Fibroblast of gingiva (primary cell): ENCODE measurements at places on chromosomes 4 and X.

- peak; percentile 27 for DNase-seq
These were observed 28.4 kb upstream of the TNIP3 start for GRCh38 chr4:121192480-121192879.

- no peak for DNase-seq
These were observed 95.0 kb upstream of the UBQLN2 start for GRCh38 chrX:56468441-56468840.

GRCh38 chr4:47852136-47852535 is 14.3 kb upstream of the CORIN start:
- peak; percentile 90 for DNase-seq

DNA sequence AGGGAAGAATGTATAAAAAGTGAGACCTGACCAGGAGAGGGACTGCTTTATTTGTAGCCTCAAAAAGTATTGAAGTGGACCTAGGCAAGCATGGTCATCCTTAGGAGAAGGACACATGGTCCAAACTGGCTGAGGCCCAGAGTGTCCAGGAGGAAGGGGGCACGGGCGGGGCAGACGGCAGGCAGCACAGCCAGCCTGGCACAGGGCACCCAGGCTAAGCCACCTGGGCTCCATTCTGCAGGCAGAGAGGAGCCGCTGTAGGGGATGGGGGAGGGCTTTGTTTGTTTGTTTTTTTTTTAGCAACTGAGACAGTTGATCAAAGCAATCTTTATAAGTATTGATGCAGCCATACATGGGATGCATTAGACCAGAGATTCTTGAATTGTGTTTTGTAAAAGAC is 188.6 kb downstream of the PRDM5 start:
- DNase-seq: no peak

DNA sequence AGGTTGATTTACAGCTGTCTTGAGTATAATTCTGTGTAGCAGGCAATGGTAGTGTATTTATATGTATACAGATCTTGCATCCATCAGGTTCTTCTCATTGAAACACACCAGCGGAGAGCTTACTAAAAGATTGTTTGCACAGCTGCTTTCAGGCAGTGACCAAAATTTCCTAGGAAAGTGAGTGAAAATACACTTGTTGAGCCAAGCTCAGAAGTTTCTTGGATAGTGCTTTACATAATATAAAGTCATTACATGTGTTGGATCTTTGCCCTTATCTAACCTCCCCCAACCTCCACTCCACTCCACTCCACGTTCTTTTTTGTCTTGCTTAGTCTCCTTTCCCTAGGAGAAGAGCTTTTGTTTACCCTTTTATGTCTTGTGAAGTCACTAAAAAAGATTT is 34.1 kb downstream of the CNKSR2 start:
- DNase-seq: no peak

GRCh38 chr4:185149392-185149791 is 6.3 kb downstream of the SLC25A4 start:
- no peak for DNase-seq

- peak; percentile 80 for DNase-seq
These were observed at the start of gene SCD5 for GRCh38 chr4:82798168-82799005. TSS of gene SCD5 (minus strand) at chr4:82798796. CDS start at chr4:82798537, 259 bp downstream.

- DNase-seq: no peak
These were observed 1097.2 kb upstream of the TENM3 start for GRCh38 chr4:181146051-181146450.

DNA sequence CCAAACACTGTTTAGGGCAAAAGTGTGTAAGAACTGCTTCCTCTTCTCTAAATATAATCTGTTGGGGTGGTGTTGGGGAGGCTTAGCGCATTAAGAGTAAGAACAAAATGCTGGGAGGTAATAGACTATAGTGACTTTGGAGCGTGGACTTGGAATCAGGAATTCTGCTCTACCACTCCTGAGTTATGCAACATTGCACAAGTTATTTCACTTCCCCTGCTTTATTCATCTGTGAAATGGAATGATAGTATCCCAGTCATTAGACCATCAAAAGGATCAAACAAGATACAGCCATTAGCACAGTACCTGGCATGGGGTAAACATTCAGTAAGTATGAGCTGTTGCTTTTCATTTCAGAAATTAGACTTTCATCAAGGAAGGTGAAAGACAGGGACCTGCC is 58.7 kb downstream of the IGFBP7 start:
- no peak for DNase-seq

- DNase-seq: no peak
These were observed 7.0 kb upstream of the GATA1 start for GRCh38 chrX:48779399-48779798.

DNA sequence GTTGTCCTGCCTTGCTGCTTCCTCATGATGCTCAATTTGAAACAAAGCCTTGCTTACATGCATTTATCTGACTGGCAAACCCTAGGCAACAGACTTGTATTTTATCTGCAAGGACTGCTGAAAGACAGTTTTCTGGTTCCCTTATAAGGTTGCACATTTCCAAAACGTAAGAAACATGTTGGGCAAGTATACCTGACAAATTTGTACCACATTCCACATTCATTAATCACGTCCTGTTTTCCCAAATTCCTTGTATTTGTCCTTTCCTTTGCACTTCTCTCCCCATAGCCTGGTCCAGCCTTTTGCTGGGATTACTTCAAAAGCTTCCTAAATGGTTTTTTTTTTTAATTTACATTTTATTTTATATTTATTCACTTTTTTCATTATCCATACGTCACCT is 310.1 kb downstream of the PPP3CA start:
- DNase-seq: no peak

DNA sequence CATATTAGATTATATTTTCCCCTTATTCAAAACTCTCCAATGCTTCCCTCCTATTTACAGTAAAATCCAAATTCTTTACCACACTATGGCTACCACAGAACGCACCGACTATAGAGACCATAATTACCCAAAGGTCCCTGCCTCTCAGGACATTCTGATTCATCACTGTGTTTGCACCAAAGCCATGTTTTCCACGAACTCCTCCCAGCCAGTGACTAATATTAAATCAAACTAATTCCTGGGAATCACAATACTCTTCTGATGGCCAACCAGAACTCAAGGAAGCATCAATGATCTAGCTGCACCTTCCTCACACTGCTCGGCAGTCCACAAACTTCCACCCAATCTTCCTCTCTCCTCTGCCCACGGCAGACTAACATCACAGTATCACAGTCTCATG is 24.2 kb upstream of the EDNRA start:
- DNase-seq: no peak

DNA sequence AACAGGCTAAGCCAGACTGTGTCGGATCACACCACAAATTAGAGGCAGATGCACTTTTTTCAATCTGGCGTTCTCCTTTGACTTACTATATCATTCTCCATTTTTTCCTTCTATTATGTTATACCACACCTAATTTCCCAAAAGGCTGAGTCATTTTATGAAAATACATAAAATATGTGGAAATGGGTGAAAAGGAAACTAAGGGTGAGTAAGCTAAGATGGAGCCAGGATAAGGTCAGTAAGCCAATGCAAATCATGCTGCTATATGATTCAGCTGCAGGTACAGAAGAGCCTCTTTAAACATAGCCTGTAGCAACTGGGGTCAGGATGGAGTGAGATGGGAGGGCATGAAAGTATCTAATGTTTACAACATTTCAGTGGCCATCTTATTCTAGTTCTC is 94.0 kb upstream of the TEX13A start:
- DNase-seq: no peak

DNA sequence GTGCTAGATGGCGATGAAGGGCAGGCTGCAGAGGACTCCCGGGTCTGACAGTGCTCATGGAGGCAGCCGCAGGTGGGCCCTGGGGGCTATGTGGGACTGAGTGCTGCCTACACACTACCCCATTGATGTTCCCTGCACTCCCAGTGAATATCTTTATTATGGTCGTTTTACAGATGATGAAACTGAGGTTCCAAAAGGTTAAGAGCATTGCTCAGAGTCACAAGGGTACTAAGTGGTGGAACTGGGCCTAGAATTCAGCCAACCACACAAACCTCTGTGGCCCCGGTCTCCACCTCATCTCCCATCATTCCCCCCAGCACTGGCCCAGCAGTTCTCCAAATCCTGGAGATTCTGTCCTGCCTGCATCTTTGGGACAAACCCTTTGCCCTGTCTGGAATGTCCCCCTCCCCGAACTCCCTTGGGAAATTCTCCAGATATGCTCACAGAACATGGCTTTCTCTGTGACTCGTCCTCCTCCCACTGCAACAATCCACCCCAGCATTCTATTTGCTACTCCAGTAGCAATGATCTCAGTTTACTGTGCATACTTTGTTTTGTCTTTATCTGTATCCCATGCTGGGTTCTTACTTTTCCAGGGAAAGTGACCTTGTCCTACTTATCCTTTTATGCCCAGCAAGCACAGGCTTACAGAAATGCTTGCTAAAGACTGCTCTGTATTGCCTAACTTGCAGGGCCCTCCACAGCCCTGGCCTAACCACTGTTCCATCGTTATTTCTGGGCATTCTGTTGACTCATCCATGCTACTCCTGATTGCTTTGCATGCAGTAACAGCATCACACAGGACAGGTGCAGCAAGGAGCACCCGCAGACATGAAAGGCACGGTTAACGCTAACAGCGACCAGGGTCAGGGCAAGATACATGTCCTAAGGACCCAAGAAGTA is 14.0 kb downstream of the PNMA6F start:
- no peak for DNase-seq

GRCh38 chr4:140255927-140256326 is 101.9 kb upstream of the MAML3 start:
- DNase-seq: no peak

GRCh38 chr4:176676901-176677300 is 115.8 kb downstream of the VEGFC start:
- no peak for DNase-seq

GRCh38 chr4:37365888-37366287 is 121.3 kb downstream of the NWD2 start:
- DNase-seq: no peak

- DNase-seq: no peak
These were observed 84.8 kb downstream of the PAK3 start for GRCh38 chrX:111180750-111181240.

GRCh38 chr4:145289403-145290076 is 109.2 kb upstream of the OTUD4 start:
- peak; percentile 29 for DNase-seq

- DNase-seq: no peak
These were observed 211.7 kb downstream of the FAT4 start for GRCh38 chr4:125526420-125526819.

DNA sequence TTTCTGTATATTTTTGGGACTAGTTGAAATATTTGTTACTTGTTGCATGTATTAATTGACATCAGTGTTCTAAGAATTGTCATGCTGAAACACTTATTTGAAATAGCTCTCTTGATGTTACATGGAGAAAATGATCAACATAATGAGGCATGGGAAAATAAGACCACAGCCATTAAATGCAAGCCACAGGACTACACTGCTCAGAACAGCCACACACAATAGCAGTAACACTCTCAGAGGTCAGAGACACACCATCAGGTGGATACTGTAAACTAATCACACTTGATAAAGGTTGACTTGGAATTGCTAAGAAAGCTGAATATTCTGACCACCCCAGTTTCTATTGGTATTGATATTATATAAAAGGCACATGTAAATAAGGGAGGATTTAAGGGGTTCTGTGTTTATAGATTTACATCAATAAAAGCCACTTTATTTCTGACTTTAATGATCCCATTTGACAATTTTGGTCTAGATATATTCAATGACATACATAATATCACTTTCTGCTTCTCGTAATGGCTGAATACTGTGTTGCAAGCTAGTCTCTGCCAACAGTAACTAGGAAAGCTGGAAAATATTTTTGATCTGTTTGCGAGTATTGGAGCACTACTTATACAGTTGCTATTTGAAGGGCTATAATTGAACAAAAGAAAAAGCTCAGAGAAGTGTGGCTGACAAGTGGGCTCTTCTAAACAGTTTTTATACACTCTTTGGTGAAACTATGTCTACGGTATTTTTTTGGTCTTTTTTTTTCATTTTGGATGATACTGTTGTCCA is 876.5 kb upstream of the INTU start:
- no peak for DNase-seq

GRCh38 chrX:17566740-17567139 is 170.6 kb upstream of the SCML1 start:
- no peak for DNase-seq

- DNase-seq: no peak
These were observed 19.8 kb downstream of the SNX25 start for GRCh38 chr4:185229021-185229818.

DNA sequence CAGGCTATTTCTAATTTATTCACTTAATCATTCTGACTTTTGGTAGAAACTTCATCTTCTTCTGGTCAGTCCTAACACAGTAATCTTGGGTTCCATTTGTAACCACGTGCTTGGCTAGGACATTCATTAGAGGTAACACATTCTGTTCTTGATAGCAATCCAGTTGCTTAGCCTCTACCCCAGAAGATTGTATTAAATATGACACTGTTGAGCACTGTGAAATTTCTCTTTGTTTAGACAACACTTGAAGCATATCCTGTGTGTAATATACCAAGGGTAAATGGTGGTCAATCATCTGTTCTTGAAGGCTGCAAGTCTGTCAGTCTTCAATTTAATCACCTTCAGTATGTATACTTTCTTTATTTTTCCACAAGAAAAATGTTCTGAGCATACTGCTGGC is 523.0 kb downstream of the ANKRD50 start:
- peak; percentile 14 for DNase-seq

DNA sequence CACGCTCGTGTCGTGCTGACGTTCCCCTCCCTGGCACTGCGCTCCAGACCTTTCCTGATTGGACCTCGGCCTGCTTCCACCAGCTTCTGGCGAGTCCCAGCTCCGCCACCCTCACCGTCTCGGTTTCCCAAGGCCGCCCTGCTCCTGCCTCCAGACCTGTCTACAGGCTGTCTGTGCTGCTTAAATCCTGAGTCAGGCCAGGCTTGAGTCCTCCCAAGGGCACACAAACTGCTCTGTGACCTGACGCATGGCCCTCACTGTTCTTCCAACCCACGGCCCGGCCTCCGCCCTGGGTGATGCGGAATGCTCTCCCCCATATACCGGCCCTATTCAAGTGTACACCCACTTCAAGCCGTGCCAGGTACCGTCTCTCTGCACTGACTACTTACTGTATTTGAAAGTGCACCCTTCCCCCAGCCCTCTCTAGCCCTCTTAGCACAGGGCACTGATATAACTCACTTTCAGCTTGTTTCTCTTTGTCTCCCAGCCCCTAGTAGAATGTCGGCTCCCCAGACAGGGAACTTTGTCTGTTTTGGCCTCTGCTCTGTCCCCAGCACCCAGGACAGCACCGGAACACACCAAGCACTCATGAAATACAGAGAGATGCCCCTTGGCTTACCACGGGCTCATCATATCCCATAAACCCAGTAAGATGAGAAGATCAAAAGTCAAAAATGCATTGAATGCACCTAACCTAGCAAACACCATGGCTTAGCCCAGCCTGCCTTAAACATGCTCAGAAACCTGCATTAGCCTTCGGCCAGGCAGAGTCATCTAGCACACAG is 63.1 kb upstream of the AFAP1 start:
- DNase-seq: no peak

- DNase-seq: no peak
These were observed 83.0 kb upstream of the TMEM33 start for GRCh38 chr4:41852229-41852628.

- no peak for DNase-seq
These were observed 200.0 kb upstream of the MAOA start for GRCh38 chrX:43456063-43456462.
